ENCODE measurements at places on chromosomes 1 and 21.

- no peak for DNase-seq
Observed at GRCh38 chr1:234617986-234618736, 8.2 kb upstream of the IRF2BP2 start.

DNA sequence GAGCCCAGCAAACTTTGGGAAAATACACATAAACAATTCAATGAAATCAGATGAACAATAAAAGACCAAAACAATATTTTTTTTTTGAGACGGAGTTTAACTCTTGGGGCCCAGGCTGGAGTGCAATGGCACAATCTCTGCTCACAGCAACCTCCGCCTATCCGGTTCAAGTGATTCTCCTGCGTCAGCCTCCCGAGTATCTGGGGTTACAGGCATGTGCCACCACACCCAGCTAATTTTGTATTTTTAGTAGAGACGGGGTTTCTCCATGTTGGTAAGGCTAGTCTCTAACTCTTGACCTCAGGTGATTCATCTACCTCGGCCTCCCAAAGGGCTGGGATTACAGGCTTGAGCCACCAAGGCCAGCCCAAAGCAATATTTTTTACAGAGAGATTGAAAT is 1588.5 kb downstream of the BRINP3 start:
- DNase-seq, result no peak

- no peak for DNase-seq
Observed at GRCh38 chr1:72763481-72763880, 481.1 kb upstream of the NEGR1 start.

- peak; percentile 72 for DNase-seq
Observed at GRCh38 chr1:152869808-152870419, 8.2 kb upstream of the SMCP start.

- no peak for DNase-seq
Observed at GRCh38 chr1:87064986-87065385, 150.6 kb downstream of the HS2ST1 start.

- DNase-seq, result no peak
Observed at GRCh38 chr1:13600762-13601453, 17.3 kb downstream of the PDPN start.

- no peak for DNase-seq
Observed at GRCh38 chr21:33369586-33369985, 33.6 kb upstream of the IFNGR2 start.

- no peak for DNase-seq
Observed at GRCh38 chr1:12114340-12114683, 51.2 kb downstream of the TNFRSF8 start.

GRCh38 chr1:169103480-169103893 is 3.0 kb upstream of the ATP1B1 start:
- DNase-seq, result no peak

GRCh38 chr1:179921472-179921871 is 33.1 kb upstream of the CEP350 start:
- no peak for DNase-seq

- DNase-seq, result no peak
Observed at GRCh38 chr1:155867766-155868165, 8.4 kb downstream of the SYT11 start.
